Sigmoid colon (tissue), 7 donors: ENCODE measurements at places on chromosomes 7 and 10. TPM values are rescaled to one million over a fixed set of nuclear protein-coding genes. Genes with fewer than 3 reads are reported as not detected.

- DNase-seq, result no peak
These were observed 2.9 kb downstream of the LAT2 start for GRCh38 chr7:74212661-74213060.

CALHM2 gene
- 5.5 TPM for polyA plus RNA-seq

HGF gene
- 0.46 TPM for polyA plus RNA-seq

PRSS58 gene
- polyA plus RNA-seq, result not detected

OR2A25 gene
- not detected for polyA plus RNA-seq

GPNMB gene
- polyA plus RNA-seq, result 32.4 TPM
